ENCODE measurements at places on chromosomes 12 and 14.

- no peak for DNase-seq
Measured at GRCh38 chr14:40682131-40682913, 924.4 kb upstream of the LRFN5 start.

DNA sequence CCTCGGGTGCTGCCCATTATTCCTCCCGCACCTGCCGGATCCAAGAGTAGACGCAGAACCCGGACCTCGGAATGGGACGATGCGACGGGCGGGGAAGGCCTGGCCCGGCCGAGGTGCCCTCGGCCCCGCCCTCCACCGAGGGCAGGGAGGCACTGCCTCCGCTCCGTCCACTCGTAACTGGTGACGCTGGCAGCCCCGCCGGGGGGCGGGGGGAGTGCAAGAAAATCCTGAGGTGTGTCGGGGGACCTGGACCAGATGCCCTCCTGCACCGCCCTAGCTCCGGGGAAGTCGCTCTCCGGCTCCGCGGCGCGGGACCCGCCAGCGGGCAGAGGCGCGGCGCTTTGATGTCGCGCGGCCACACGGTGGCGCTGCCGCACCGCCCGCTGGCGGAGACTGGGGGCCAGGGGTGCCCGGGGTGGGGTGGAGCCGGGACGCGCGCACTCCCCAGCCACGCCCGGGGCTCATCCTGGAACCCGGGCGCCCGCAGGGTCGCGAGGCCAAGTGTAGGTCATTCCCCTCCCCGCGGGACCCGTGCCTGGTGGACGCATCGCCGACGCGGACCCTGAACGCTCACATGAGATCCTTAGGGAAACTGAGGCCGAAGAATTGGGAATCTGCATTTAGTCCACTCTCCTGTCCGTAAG is 202.8 kb downstream of the TTC8 start:
- no peak for DNase-seq

DNA sequence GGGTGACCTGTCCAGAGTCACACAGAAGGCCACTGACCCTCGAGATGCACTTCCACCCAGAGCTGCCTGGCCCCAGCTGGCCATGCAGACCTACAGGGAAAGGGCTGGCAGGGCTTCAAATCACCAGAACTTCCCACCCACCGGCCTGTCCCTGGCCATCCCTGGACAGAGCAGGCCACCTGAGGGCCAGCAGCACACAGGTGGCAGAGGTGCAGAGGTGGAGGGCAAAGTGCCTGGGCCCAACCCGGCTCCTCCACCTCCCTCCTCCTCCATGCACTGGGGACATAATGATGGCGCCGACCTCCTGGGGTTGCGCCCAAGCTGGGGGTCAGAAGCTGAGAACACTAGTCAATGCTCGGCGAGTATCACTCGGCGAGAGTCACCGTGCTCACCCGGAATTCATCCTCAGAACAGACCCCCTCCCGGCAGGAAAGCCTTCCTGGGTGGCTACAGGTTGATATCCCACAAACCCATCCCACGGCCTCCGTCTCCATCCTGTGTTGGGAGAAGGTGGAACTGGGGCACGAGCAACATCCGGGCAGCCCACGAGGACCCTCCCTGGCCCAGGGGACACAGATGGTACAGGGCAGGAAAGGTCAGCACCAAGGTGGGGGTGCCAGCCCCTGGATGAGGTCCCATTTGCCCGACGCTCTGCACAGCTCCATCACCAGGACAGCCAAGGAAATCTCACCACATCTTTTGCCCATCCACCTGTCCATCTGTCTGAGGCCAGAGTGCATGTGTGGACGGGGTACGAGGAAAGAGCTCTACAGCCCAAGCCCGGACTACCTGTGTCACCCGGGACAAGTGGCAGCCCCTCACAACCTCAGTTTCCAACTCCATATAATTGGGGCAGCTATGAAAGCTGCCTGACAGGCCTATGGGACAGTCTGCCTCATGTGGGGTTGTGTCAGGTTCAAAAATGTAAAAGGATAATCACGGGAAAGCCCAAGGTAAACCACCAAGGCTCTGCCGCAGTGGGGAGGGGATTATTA is 10.8 kb downstream of the BEGAIN start:
- DNase-seq = no peak

- no peak for DNase-seq
Measured at GRCh38 chr12:121634836-121635235, 8.5 kb downstream of the ORAI1 start.

- DNase-seq = no peak
Measured at GRCh38 chr14:89304561-89304960, 112.5 kb downstream of the FOXN3 start.

DNA sequence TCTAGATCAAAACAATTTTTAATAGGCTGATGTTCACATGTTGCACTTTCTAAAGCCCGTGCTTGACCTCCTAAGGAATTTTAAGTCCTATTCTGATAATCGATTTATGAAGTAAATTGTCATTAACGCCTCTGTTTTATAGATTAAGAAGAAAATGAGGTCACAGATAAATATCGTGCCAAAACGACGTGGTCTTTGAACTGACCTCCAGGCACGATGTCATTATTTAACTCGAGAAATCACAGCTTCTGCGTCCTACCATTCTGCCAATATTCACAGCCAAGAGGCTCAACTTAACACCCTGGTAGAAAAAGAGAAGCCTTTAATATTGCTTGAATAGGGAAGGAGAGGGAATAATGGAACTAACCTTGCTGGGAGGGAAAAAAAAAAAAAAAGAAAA is 888 bp upstream of the EEA1 start:
- DNase-seq = no peak

DNA sequence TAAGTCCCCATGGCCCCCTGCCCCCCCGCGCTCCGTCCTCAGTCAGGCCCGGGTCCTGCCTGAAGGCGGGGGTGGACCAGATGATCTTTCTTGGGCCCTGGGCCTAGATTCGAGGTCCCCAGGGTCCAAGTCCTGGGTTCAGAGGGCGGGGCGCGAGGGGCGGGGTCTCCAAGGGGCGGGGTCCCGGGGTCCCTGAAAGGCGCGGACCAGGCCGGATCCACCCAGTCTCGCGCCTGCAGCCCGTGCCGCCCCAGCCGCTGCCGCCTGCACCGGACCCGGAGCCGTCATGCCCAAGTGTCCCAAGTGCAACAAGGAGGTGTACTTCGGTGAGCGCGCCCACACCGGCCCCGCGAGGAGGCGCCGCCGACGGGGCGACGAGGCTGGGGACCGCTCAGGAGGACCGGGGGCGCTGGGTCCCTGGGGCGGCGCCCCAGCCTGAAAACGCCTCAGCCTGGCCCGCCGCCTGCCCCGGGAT is 325 bp downstream of the CRIP1 start:
- no peak for DNase-seq

DNA sequence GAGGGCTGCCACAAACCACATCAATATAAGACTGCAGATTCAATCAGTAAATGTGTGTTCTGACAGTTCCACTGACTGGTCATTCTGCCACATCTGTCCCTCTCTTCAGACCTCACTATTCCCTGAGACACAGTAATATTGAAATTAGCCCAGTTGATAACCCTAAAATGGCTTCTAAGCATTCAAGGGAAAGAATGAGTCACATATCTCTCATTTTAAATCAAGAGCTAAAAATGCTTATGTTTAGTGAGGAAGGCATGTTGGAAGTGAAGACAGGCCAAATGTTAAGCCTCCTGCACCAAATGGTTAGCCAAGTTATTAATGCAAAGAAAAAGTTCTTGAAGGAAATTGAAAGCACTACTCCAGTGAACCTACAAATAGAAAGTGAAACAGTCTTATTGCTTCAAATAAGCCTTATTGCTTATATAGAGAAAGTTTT is 24.5 kb upstream of the KIF21A start:
- DNase-seq = no peak

- DNase-seq = no peak
Measured at GRCh38 chr14:55126932-55127459, 2.1 kb upstream of the LGALS3 start.

GRCh38 chr12:11947213-11947612 is 123.5 kb upstream of the BCL2L14 start:
- no peak for DNase-seq

- DNase-seq = no peak
Measured at GRCh38 chr12:98532687-98533304, 17.4 kb downstream of the TMPO start.

DNA sequence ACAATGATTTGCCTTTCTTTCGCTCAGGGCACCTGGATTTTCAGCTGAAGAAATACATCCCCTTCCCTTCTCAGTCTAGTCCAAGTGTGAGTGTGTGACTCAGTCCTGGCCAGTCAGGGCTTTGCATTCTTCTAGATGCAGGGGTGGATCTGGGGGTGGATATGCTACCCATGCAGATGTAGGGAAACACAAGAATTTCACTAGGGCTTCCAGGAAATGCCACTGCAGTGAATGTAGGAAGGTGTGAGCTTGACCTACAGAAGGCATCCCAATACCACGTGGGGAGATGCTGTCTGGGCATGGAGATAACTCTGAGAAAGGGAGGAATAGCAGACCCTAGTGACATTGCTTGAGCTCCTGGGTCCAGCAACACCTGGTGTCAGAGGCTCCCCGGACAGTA is 404.2 kb downstream of the GLT1D1 start:
- DNase-seq = no peak

- no peak for DNase-seq
Measured at GRCh38 chr12:27285403-27285802, 41.3 kb downstream of the STK38L start.

DNA sequence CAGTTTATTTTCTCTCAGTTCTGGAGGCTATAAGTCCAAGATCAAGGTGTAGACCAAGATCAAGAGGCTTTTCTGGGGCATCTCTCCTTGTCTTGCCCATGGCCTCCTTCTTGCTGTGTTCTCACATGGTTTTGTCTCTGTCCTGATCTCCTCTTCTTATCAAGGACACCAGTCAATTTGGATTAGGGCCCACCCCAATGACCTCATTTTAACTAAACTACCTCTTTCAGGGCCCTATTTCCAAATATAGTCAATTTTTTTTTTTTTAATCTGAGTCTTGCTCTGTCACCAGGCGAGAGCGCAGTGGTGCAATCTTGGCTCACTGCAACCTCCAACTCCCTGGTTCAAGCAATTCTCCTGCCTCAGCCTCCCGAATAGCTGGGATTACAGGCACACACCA is 50.8 kb downstream of the TSHR start:
- DNase-seq = no peak

All from DMS 273 treated with DMSO at 0.1 percent for 48 hours (cell line).